CD4-positive, alpha-beta T cell treated with Interleukin-6 at 100 ng/mL for 8 hours (primary cell): ENCODE measurements at places on chromosomes 4 and X.

DNA sequence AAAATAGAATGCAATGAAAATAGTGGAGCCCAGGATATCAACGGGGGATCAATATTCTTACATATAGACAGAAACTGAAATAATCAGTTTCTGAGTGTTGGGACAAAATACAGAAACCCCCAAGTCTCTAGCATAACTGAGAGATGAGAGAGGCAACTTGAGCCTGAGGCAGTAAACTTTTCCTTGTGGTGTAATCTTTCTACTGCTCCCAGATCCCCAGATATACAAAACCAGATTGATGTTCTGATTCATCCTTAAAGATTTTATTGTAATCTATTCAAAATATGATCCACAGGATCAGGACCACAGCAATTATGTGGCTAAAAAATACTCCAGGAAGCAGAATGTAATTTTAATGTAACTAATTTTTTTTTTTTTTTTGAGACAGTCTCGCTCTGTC lies 2282.6 kb downstream of the ARAP2 start:
- DNase-seq = no peak

- DNase-seq = no peak
These were observed 308.2 kb downstream of the FRMPD4 start for GRCh38 chrX:12446342-12447075.

DNA sequence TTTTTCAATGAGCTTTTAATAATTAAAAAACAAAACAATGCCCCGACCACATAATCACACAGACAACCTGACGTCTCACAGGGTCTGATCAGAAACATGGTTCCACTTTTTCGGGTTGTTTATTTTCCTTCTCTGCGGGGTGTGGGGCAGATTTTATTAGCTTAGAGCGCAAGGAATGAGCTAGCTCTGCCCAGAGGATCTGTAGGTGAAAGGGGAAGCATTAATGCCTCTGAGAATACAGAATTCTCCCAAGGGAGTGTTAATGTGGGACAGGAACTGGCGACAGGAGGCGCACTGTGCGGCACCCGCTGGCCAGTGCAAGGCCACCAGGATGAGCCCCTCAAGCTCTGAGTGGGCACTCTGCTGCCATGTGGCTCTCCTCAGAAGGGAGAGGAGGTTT lies 181.5 kb downstream of the TSPAN5 start:
- DNase-seq = no peak

GRCh38 chr4:1690698-1691097 lies 6.6 kb upstream of the FAM53A start:
- no peak for DNase-seq

GRCh38 chr4:109383823-109384222 lies 49.8 kb upstream of the SEC24B start:
- DNase-seq = no peak

GRCh38 chr4:7335344-7336066 lies 99.2 kb downstream of the PSAPL1 start:
- DNase-seq = no peak

DNA sequence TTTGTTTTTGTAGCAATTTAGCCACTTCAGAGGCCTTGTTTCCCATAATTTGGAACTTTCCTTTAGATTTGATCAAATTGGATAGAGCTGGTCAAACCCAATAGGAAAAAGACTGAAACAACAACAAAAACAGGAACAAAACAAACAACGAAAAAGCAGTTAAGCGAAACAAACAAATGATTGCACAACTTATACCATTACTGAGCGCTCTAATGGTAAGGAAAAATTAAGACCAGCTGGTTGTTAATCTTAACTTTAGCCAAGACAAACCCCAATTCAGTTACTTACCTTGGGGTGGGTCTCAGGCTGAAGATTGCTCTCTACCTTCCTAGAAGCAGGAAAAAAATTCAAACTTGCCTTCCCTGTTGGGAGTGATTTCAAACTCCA lies 38.3 kb downstream of the SPCS3 start:
- no peak for DNase-seq

DNA sequence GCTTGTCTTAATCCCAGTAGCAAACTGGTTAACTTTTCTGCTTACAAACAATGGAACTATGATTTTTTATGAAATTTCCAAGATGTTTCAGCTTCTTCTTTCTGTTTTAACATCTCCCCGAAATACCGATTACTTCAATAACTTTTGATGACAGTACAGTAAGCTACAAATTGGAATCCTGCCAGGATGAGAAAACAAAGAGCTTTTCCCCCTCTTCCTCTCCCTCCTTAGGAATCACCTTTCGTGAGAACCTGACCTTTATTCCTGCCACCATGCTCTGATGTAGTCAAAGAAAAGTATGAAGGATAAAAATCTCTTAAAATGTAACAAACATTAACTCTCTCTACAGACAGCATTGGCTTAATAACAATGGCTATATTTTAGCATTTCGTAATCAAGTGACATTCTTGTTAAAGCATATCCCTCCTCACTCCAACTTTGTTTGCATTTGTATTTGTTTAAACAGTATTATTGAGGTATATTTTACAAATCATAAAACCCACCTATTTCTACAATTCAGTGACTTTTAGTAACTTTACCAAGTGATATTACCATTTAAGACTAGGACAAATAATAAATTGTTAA lies 148.7 kb upstream of the NAP1L5 start:
- DNase-seq = no peak

- no peak for DNase-seq
These were observed 84.1 kb downstream of the TMEM164 start for GRCh38 chrX:110086916-110087484.

GRCh38 chrX:102835504-102836146 lies 101.4 kb upstream of the RAB40AL start:
- DNase-seq = no peak

DNA sequence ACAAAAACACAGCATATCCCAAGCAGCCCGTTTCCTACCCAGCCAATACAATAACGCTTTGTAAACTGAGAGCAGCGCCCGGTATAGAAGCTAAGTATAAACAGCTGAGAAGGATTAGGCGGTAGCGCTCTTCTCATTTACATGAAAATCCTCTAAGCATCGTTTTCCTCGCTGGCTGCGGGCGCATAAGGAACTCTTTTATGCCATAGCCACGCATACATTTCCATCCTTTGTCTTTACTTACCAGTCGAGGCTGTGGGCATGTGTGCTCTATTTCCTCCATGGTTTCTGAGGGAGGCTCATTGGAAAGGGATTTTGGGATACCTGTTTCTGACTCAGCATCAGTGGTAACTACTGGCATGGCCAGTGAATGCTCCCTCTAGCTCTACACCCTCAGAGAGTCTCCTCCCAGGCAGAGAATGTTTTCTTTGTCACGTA lies 383 bp downstream of the PCYT1B start:
- DNase-seq = no peak

DNA sequence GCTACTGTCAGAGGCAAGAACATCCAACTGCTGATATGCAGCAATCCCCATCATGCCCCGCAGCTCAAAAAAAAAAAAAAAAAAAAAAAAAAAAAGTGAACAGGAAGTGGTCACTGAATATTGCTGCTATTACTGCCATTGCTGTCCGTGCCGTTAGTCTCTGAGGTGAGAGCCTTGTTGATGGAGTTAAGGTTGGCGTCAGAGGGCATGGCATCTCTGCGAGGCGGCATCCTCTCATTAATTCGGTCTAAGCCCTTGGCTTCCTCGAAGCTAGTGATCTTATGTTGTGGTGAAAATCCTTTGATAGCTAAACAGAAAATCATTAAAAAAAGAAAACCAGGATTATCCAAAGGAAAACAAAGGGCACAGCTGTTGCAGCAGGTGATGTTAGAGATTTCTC lies 321.6 kb downstream of the PPP3CA start:
- DNase-seq = no peak

GRCh38 chr4:142944565-142944964 lies 98.5 kb upstream of the INPP4B start:
- DNase-seq = no peak

- DNase-seq = no peak
These were observed 27.0 kb downstream of the ARHGEF9 start for GRCh38 chrX:63758011-63758410.

- no peak for DNase-seq
These were observed 64.9 kb upstream of the SCOC start for GRCh38 chr4:140308366-140309123.

GRCh38 chr4:4396628-4397440 lies 9.9 kb downstream of the NSG1 start:
- no peak for DNase-seq

- no peak for DNase-seq
These were observed 67.0 kb downstream of the TNIP2 start for GRCh38 chr4:2689114-2689513.

DNA sequence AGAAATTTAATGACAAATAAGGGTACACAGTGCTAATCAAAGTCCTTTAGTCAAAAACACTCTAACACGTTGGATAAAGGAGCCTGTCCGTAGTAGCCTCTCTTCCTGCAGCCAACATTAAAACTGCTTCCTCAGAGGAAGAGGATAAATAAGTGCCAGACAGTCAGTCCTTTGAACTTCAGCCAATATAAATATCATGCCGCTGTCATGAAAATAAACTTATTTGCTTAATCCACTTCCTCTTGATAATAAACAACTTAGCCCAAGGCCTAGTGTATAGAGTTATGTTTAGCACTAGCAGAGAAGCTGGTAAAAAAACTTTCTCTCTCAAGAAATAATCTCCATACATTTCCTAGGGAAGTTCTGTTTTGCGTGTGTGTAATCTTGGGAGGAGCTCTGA lies 196.7 kb downstream of the HS3ST1 start:
- no peak for DNase-seq

DNA sequence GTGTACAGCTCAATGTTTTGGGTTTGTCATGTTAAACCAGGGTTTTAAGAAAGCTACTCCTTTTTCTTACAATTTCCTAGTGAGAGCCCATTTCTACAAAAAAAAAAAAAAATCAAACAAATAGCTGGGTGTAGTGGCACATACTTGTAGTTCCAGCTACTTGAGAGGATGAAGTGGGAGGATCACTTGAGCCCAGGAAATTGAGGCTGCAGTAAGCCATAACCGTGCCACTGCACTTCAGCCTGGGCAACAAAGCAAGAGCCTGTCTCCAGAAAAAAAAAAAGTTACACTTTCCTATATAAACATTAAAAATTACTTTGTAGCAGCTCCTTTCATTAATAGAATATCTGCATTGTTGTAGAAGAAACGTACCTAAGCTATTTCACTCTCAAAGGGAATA lies 166.7 kb downstream of the HS6ST2 start:
- DNase-seq = no peak

- no peak for DNase-seq
These were observed 78.0 kb upstream of the MAD2L1 start for GRCh38 chr4:120144634-120145033.

- DNase-seq = no peak
These were observed 260.8 kb upstream of the TENM3 start for GRCh38 chr4:181982437-181982836.

GRCh38 chr4:184385705-184386141 lies 88.6 kb downstream of the IRF2 start:
- DNase-seq = no peak

- DNase-seq = no peak
These were observed 291.6 kb downstream of the ARAP2 start for GRCh38 chr4:35952751-35953150.

- DNase-seq = no peak
These were observed 39.0 kb upstream of the ZNF518B start for GRCh38 chr4:10496200-10496599.

DNA sequence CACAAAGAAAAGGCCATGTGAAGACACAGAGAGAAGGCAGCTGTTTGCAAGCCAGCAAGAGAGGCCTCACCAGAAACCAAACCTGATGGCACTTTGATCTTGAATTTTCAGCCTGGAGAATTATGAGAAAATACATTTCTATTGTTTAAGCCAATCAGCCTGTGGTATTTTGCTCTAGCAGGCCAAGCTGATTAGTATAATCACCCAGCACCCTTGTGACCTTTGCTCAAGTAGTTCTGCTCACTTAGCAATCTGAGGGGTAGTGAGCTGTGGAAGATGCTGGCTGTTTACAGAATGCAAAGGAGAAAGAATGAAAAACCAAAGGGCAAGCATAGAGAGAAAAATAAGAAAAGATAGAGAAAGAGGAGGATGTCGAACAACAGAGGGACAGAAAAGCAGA lies 396.4 kb upstream of the BOD1L1 start:
- no peak for DNase-seq

- no peak for DNase-seq
These were observed 5.5 kb downstream of the IBSP start for GRCh38 chr4:87804871-87805270.

- no peak for DNase-seq
These were observed 287.0 kb downstream of the ARHGAP24 start for GRCh38 chr4:85761803-85762528.

DNA sequence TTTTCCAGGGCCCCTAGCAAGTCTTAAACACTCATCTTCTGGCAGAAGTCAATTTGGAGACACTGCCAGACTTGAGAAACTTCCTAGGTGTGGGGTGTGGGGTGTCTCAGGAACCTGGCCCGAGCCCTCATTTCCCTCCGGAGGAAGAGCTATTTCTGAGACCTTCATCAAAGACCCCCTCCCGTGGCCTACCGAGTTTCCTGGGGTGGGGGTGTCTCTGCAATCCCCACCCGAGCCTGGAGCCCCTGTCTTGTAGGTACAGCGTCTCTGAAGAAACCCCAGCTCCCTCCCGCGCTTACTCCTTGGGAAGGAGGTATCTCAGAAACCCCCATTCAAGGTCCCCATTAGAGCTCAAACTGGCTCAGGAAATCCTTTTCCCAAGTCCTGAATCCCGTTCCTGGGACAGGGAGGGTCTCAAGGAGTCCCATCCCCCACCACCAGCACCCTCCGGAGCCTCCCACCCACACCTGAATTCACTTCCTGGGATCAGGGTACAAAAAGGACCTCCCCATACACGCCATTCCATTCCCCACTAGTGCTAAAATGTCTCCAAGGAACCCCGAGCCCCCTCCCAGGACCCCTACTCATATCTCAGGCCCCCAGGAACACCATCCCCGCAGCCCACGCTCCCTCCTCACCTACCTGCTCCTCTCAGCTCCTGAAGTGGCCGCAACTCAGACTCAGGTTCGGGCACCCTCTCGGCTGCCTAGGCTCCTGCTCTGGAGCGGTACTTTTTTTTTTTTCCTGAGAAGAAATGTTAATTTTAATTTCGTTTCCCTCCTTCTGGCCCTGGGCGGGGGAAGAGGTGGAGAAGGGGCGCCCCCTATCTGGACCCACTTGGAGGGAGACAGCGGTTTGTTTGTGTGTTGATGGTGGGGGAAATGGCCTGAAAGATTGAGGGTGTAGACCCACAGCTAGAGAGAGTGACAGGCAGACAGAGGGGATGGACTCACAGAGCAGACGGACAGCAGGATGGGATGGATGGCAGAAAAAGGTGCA lies 1.1 kb downstream of the SLC38A5 start:
- DNase-seq = peak; percentile 36

DNA sequence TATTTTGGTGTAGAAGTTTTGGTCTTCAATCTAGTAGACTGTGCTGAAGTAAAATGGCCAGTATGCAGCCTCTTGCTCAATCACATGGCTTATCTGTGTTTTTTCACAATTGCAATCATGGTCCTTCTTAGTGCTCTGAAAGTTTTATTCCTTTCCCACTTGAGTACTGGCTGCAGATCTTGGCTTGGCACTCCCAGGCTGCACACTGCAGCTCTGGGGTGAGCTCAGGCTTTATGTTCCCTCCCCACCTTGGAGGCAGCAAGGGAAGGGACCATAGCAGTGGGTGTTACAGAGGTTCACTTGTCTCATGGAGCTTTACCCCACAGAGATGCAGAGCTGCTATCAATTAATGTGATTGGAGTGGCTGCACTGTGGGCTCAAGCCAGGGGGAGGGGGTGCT lies 156.0 kb downstream of the TENT5D start:
- no peak for DNase-seq

GRCh38 chr4:25563071-25563564 lies 92.5 kb upstream of the SLC34A2 start:
- DNase-seq = no peak

- DNase-seq = no peak
These were observed 10.2 kb downstream of the BBS7 start for GRCh38 chr4:121860121-121860520.

- DNase-seq = peak; percentile 42
These were observed 4.2 kb downstream of the PDGFRA start for GRCh38 chr4:54233277-54233696.
